ENCODE measurements at places on chromosomes 1 and 21. TPM values are rescaled to one million over a fixed set of nuclear protein-coding genes. Genes with fewer than 3 reads are reported as not detected.
A peak's percentile ranks its signal among the peaks of the same experiment; 100 is the strongest.

DNA sequence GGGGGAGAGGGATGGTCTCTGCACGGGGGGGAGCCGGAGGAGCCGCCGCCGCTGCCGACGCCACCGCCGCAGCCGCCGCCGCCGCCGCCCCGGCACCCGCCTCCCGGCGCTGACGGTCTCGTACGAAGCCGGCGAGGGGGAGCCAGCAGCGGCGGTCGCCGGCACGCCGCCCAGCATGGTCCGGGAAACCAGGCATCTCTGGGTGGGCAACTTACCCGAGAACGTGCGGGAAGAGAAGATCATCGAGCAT, 311 bp downstream of the SPEN start:
- DNase-seq = no peak

The WDR26 gene
- 15.9 TPM for total RNA-seq

DNA sequence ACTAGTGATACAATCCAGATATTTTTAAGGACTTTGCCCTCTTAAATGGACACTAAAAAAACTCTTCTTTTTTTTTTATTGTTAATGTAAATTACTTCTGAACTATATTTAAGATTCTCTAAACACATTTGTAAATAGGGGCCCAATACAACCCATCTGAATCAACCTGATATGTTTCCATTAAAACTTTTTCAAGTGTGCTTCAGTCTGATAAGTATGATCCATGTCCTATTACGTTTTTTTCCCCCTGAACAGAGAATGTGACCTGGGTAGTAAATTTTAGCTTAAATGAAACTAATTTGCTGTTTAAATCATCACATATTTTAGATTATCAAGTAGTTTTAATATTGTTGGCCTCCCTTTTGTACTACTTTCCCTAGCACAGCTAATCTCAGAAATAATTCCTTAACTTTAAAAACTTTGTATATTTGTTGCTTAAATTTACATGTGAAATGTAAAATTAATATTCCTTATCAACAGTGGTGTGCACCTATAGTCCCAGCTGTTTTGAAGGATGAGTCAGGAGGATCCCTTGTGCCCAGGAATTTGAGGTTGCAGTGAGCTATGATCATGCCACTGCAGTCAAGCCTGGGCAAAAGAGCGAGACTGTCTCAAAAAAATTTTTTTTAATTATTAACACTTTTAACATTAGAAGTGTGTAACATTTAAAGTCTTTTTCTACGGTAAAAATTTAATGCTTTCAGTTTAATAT, 3.0 kb upstream of the PKN2 start:
- DNase-seq = no peak

DNA sequence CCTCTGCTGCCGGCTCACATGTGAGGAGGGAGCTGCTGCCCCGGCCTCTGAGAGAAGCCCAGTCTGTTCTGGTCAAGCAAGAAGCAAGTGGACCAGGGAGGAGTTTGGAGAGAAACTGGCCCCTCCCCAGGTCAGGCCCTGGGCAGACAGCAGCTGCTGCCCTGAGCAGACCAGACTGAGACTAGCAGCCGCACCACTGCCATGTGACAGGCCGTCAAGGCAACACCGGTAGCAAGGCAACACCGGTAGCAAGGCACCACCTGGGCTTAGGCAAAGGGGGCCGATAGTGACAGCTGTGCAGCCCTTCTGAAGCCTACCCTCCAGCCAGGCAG, 50.3 kb downstream of the ARHGEF16 start:
- DNase-seq = no peak

The NID1 gene
- total RNA-seq = 19.2 TPM

DNA sequence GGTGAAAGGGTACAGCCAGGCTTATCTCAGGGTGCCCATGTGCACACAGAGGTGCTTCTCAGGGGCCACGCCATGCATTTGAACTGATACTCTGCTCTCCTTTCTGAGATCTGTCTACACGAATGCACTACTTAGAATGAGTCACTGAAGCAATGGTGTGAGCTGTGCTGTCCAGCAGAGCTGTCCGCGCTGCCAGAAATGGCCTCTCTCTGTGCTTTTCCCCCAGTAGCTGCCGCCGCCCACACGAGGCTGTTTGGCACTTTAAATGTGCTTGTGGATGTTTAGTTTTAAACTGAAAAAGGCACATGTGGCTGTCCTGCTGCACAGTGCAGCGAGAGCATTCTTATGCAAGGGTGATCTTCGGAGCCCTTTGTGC, 87.1 kb upstream of the COL6A1 start:
- no peak for DNase-seq

- DNase-seq = no peak
These were observed 53.0 kb downstream of the HLCS start for GRCh38 chr21:36913247-36914169.

DNA sequence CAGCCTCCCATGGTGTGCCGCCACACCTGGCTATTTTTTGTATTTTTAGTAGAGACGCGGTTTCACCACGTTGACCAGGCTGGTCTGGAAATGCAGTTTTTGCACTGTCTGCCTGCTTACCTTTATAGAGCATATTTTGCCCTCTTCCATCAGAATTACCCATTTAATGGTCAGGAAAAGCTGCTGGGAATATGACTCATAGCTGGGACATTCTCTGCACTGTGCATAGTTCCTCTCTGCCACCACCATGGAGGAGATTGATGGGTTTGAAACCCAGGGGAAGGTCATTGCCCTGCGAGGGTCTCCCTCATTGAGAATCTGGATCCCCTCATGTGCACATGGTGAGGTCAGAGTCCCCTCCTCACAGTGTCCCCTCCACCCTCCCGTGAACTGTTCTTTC, 32.1 kb downstream of the MX1 start:
- no peak for DNase-seq

The RBM15 gene
- total RNA-seq = 17.9 TPM

GRCh38 chr1:149917571-149918144, at the start of gene SV2A:
Gene SV2A, minus strand, starts transcription at chr1:149917844. Its CDS starts 4,004 bp downstream, at chr1:149913840.
- peak; percentile 59 for DNase-seq

DNA sequence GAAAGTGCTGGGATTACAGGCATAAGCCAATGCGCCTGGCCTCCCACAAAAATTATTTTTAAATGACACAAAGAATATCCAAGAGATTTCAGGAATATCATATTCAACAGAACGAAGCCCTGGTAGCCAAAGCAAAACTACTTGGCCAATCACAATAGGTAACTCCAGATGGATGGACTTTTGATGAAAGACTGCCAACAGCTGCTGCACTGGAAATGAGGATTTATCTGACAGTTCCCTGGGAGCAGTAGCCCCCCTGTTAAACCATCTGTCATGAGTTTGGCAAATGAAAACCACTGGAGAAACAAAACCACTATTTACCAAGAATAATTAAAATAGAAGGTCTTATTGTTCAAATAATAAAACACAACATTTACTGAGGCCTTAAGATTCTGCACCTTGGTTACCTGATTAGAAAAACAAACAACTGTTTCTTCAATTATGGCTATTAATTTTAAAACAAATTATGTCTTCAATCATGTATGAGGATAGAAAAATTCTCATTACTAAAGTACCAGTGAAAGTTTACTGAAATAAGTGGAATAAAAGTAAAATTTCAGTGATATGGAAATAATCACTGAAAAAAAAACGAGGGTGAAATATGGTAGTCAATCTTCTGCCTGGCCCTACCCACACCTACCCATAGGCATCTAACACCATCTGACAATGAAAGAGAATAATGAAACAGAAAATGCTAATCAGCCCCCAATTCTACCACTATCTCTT, 34.3 kb upstream of the PSMG1 start:
- DNase-seq = no peak

DNA sequence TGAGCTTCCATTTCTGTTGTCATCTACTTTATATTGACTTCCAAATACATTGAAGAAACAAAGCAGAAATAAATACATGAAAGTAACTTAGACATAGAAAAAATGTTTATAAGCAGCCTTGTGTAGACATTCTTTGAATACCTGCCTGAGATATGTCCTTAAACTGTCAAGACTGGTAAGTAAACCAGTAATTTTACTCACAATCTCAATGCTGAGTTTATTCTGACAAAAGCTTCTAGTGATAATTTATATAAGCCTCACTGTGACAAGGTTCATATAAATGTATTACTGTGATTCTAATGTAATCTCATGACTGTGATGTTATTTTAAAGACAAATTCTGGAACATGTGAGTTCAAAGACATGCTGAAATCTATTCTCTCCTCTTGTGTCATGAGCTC, 516.7 kb upstream of the B3GALT2 start:
- DNase-seq = no peak

- DNase-seq = no peak
These were observed 116.6 kb upstream of the FOXD3 start for GRCh38 chr1:63205776-63206175.

DNA sequence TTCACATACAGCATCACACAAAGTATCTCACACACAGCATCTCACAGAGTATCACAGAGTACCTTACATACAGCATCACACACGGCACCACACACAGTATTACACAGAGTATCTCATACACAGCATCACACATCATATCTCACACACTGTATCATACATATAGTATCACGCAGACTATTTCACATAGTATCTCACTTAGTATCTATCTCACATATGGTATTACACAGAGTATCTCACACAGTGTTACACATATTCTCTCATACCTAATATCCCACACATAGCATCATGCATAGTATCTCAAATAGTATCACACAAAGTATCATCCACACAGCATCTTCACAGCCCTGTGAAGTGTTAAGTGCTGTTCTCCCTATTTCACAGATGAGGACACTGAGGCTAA, 121.5 kb upstream of the RAB4A start:
- no peak for DNase-seq

DNA sequence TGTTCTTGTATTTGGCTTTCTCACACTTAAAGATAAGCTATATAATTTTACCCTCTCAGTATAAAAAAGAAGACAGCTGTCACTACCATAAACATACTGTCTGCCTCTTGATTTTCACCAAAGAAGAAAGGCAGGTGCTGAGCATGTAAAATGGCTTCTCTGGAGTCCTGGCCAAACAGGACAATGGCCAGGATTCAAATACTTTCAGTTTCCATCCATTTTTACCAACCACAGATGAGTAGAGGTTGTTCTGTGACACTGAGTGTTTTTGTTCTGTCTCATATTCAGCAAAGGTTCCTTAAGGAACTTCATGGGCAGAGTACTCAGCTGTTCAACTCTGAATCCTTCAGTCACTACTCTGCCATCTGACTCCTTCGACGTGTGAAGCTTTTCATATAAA, 29.4 kb upstream of the RAB3GAP2 start:
- no peak for DNase-seq

The FMOD gene
- total RNA-seq = 0.10 TPM

DNA sequence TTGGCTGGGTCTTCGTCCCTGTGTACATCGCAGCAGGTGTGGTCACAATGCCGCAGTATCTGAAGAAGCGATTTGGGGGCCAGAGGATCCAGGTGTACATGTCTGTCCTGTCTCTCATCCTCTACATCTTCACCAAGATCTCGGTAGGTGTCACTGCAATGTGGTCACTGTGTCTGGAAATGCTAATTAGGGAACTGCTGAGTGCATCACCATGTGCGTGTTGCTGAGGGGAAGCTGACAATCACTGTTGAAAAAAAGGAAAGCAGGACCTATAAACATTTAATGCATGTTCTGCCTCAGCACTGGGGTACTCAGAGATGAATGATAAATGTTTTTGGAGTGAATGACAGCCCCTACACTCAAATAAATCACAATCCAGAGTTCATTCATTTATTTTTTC, 6.8 kb downstream of the SLC5A9 start:
- DNase-seq = no peak

The LRRC71 gene
- not detected for total RNA-seq

GRCh38 chr21:22795644-22796043, 1797.4 kb downstream of the NCAM2 start:
- no peak for DNase-seq

The SPATA46 gene
- total RNA-seq = not detected

GRCh38 chr21:23401278-23401677, 2206.0 kb downstream of the MRPL39 start:
- peak; percentile 34 for DNase-seq

DNA sequence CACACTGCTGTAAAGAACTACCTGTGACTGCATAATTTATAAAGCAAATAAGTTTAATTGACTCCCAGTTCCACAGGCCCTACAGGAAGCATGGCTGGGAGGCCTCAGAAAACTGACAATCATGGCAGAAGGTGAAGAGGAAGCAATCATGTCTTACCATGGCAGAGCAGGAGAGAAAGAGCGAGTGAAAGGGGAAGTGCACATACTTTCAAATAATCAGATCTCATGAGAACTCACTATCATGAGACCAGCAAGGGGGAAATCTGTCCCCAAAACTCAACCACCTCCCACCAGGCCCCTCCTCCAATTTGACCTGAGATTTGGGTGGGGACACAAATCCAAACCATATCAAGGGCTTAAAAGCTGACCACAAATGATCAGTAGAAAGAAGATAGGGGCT, 493.2 kb downstream of the PTPRC start:
- no peak for DNase-seq

GRCh38 chr1:223413216-223413615, 20.0 kb downstream of the CCDC185 start:
- DNase-seq = no peak

The STIL gene
- total RNA-seq = 34.3 TPM

The ASPM gene
- 18.2 TPM for total RNA-seq

The KRTAP13-3 gene
- total RNA-seq = not detected

GRCh38 chr1:80003250-80003649, 996.7 kb upstream of the ADGRL4 start:
- DNase-seq = no peak

DNA sequence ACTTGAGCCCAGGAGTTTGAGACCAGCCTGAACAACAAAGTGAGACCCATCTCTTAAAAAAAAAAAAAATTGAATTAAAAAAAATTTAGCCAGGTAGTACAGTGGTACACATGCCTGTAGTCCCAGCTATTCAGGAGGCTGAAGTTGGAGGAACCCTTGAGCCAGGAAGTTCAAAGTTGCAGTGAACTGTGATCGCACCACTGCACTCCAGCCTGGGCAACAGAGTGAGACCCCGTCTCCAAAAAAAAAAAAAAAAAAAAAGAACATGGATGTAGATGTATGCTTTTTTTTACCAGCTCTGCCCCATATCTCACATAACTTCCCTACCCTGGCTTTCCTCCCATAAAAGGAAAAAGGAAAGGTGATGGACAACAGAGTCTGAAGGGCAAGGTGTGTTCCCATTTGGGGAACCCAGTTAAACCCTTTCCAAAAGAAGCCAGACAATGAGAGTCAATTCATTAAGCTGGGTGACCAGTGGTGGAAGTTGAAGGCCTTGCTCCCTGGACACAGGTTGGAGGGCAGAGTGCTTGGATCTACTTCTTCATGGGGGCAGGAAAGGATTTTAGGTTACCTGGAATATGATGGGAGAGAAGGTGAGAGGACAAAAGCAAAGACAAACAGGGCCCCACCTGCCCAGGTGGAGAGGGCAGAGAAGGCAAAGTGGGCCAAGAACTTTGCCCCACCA, 2.9 kb downstream of the KRTCAP2 start:
- no peak for DNase-seq

DNA sequence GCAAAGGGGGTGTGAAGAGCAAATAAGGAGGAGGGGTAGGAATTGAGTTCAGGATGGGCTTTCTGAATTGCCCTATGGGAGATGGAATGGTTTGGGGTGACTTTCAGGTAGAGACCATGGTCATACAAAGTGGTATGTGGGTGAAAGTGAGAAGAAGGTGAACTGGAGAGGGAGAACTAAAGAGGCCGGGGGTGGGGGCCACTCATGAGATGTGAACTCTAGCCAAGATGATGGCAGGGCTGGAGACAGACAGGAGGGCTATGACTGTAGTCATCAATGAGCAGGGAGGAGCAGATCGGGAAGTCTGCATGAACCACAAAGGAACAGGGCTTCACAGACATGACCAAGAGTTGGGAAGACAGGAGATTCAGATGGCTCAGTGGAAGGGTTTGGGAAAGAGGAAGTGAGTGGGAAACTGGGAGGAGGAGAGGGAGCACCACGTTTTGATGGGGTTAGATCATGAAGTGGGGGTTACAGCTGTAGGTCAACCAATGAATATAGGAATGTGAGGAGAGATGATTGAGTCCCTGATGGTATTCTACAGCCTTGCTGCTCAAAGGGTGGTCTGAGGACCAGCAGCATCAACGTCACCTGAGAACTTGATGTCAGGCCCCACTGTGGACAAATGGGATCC, 20.7 kb upstream of the LRRC8D start:
- DNase-seq = no peak

Measured in H4 (cell line).